ENCODE measurements at places on chromosomes 12 and 14.

DNA sequence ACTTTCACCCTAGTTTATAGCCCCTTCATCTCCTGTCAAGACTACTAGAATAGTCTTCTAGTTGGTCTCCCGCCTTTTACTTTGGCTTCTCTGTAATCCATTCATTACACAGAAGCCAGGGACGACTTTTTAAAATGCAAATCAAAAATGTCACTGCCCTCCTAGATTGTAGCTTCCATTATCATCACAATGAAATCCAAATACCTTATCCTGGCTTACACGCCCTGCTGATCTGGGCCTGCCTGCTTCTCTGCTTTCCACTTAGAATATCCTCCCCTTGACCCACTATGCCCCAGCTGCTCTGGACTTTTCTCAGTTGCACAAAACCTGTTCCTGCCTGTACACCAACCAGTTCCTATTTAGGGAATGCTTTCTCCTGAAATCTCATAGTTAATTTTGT lies 4.5 kb upstream of the EEA1 start:
- no peak for DNase-seq

DNA sequence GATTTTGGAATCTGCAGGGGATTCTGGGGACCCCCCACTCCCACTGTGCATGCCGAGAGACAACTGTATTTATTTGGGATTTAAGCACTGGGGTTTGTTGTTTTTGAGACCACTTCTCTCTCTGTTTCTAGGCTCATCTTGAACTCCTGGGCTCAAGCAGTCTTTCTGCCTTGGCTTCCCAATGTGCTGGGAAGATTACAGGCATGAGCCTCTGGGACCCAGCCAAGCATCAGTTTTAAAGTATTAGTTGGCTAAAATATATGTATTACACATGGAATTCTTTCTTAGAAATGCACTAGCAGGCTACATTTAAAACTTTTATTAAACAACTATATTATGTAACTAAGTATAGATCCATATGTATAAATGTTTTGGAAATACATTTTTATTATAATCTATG lies 78.3 kb downstream of the AEBP2 start:
- no peak for DNase-seq

DNA sequence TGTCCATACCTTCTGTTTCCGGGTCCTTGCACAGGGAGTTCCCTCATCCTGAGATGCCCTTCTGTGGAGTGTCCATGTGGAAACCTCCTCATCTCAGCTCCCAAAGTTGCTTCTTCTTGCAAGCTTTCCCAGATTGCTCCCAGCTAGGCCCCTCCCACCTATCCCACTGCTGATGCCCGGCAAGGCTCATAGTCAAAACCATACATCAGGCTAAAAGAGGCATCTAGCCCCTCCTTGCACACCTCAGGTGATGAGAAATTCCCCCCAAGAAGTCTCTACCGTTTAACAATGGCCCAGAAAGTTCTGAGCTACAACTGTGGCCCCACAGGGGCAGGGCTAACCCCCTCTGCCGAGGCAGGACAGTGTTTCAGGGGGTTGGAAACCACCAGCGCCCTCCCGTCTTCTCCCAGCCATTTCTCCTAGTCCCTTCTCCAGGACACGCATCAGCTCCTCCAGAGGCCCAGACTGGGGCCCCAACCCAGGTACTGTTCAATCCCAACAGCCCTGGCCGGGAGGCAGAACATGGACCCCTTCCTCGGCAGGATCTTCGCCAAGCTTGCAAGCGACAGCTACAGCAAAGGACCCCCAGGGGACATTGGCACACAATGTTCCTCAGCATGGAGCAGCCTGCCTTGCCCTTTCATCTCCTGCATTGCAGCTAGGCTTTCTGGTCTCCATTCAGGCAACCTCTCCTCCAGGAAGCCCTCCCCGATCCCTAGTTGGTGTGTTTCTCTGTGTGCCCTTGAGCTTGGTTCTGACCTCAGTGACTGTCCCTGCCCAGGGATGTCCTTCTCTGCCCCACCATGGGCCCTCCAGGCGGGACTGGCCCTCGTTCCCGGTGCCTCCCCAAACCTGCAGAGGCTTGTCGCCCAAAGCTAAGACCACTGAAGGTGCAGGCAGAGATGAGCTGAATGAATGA lies 4.5 kb upstream of the BEGAIN start:
- no peak for DNase-seq

DNA sequence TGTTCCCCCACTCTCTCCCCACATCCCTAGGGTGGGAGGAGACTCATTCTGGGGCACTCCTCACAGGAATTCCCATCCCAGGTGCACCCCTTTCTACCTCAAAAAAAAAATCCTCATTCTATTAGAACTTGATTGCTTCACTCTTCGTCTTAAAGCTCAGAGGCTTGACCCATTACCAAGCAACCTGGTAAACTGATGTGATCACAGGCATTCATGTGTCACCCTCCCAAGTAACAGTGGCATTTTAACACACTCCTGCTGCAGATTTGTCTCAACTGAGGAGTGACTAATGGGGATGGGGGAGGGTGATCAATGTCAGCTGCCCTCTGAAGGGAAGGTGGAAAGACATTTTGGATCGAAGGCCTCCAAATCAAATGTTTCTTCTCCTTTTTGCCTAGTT lies 78.1 kb upstream of the PTHLH start:
- no peak for DNase-seq

GRCh38 chr14:31936115-31936514 lies 141.0 kb upstream of the ARHGAP5 start:
- no peak for DNase-seq

DNA sequence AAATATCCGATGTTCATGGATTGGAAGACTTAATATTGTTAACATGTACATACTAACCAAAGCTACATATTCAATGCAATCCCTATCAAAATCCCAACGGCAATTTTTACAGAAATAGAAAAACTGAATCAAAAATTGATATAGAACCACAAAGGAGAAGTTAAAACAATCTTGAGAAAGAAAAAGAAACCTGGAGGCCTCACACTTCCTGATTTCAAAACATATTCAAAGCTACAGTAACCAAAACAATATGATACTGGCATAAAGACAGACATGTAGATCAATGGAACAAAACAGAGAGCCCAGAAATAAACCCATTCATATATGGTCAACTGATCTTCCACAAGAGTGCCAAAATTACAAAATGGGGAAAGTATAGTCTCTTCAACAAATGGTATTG lies 5.4 kb upstream of the PELI2 start:
- DNase-seq: no peak

DNA sequence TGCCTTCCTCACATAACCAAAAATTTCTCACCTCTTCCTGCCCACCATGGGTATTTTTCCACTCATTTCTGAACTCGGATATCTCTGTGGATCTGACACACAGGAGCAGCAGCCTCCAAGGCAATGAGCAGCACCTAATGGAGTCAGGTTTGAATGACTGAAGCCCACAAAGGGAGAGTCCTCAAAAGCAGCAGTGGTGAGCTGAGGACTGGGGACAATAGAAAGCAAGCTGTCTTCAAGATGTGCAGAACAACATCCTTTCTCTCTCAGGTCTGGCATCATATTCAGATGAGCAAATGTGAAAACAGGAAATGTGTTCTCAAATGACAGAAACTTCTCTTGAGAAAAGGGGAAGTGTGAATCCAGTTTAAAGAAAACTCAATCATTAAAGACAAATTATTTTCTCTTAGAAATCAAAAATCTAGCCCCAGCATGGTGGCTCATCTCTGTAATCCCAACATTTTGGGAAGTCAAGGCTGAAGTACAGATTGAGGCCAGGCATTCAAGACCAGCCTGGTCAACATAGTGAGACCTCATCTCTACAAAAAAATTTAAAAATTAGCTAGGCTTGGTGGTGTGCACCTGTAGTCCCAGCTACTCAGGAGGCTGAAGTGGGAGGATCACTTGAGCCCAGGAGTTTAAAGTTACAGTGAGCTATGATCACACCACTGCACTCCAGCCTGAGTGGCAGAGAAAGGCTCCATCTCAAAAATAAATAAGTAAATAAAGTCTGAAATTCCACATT lies 54.2 kb downstream of the C12orf42 start:
- DNase-seq: no peak

DNA sequence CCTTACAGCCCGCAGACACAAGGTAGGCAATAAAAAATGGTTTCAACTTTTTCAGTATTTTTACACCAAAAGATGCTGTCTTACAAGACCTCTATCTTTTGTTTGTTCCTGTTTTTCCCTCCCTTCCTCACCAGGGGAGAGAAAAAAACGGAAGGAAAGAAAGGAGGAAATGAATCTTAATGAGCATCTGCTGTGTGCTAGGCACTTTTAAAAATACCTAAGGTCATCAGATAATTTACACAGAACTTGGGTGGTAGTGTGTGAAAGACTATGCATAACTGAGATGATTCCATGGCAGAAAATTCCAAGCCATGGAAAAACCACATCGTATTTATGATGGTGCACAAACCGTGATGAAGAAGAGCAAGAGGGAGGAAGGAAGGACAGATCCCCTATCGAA lies 121.2 kb downstream of the DIP2B start:
- DNase-seq: no peak

DNA sequence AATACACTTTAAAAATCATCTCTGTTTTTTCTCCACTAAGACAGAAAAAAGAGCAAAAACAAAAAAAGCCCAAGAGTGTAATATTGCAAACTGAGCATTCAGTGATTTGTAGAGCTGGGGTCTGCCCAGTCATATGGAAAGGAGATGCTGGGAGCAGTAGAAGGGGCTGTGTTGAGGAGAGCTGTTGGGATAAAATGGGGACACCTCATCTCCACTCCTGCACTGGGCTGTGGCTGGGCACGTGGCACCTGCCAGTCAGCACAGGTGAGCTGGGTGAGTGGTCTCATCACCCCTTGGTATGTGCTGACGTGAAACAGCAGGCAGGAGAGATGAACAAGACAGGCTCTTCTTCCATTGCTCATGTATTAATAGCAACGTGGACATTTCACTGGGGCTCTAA lies 217.4 kb downstream of the C12orf42 start:
- DNase-seq: no peak

GRCh38 chr12:19139615-19140194 lies 10.2 kb downstream of the PLEKHA5 start:
- DNase-seq: no peak

DNA sequence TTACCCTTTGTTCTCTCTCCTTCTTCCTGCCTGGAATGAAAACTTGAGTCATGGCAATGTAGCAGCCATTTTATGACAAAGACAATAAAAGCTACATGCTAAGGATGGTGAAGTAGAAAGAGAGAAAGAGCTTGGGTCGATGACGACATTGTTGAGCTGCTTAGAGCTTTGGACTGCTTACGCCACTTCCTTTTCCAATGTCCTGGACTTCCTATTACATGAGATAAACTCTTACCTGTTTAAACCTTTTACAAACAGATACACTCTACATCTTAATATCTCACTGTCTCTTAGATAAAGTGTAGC lies 70.1 kb downstream of the PEBP1 start:
- DNase-seq: no peak

DNA sequence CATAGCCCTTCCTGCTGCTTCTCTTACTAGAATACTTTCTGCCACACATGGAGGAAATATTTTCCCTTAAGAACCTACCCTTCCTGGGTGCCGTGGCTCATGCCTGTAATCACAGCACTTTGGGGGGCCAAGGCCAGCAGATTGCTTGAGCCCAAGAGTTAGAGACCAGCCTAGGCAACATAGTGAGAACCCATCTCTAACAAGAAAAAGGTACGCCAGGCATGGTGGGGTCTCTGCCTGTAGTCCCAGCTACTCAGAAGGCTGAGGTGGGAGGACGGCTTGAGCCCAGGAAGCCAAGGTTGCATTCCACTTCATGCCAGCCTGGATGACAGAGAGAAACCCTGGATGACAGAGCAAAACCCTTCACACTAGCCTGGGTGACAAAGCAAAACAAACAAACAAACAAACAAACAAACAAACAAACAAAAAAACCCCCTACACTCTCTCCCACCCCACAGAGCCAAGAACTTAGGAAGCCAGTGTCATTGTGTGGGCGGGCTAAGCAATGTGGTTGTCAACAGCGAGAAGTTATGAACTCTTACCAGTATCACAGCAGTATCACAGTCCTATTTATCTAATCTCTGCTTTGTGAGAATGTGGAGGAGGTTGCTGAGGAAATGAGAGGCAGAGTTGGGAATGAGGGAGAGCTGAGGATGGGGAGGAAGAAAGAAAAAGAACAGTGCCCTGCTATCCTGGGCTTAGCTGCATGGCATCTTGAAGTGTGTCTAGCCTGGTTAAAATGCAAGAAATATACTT lies 53.8 kb upstream of the CLEC14A start:
- DNase-seq: no peak

DNA sequence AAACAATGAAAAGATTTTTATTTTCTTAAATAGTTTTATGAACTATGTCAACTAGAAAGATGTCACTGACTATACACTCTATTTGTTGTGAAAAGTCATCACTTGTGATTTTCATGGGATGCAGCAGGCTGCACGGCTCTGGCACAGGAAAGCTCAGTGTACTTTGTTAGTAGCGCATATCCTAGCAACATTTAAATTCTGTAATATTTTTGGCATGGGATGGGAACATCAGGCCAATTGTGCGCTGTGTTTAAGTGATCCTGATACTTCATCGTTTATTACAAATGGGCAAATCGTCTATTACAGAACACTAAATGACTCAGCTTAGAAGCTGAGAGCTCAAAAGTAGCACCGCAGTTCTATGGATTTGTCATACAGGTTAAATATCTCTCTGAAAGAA lies 60.7 kb upstream of the SAV1 start:
- DNase-seq: no peak

DNA sequence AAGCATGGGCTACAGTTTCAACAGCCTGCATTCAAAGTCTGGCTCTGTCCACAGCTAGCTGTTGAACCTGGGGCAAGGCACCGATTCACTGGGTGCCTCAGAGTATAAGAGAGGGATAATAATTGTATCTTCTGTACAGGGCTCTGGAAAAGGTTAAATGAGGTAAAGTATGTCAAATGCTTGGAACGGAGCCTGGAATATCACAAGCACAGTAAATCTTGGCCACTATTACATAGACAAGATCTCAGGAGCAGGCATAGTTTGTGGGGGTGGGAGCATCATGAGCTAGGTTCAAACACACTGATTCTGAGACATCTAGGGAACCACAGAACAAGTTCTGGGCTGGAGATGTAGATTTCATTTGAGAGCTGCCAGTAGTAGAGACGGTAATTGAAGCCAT lies 203.7 kb upstream of the NUDT4 start:
- peak; percentile 17 for DNase-seq

DNA sequence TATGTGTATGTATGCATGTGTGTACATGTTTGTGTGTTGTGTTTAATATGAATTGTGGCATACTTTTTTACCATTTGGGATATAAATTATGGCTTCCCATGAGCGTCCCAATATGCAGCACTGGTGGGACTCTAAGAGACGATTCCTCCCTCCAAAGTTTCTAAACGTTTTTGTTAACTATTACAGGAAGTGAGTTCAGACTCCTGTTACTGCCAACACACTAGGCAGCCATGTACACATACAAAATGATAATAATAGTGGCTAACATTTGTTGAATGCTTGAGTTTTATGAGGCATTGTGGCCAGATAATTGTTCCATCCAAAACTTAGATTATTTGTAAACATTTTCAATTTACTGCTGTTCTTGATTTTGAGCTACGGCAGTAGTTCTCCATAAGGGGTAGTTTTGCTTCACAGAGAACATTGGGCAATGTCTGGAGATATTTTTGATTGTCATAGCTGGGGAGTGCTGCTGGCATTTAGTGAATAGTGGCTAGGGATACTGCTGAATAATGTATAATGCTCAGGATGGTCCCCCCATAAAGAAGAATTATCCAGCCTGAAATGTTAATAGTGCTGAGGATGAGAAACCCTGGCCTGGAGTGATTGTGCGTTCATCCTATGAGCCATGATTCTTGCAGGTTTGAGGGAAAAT lies 45.1 kb downstream of the ARID2 start:
- DNase-seq: no peak

- no peak for DNase-seq
Observed at GRCh38 chr14:31920989-31921650, 156.0 kb upstream of the ARHGAP5 start.
